Stimulated activated CD4-positive, alpha-beta T cell treated with anti-CD3 and anti-CD28 coated beads, Interleukin-4, amount 100 ng/mL, for 48 hours (primary cell): ENCODE measurements at places on chromosomes 16 and 17.
A peak's percentile ranks its signal among the peaks of the same experiment; 100 is the strongest.

DNA sequence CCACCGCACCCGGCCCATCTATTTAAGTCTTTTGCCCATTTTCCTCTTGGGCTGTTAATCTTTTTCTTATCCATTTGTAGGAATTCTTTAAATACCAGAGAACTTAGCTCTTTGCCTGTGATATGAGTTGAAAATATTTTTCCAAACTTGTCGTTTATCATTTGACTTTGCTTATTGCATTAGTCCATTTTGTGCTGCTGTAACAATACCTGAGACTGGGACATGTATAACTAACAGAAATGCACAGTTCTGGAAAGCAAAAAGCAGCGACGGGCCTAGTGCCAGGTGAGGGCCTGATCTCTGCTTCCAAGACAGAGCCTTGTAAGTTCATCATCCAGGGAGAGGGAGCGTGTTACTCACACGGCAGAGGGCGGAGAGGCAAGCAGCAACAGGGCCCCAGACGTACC lies 25.6 kb upstream of the BHLHA9 start:
- DNase-seq = no peak

GRCh38 chr16:14036889-14037288 lies 34.2 kb upstream of the MRTFB start:
- DNase-seq = no peak

- DNase-seq = peak; percentile 45
Measured at GRCh38 chr17:64306850-64307463, 43.9 kb upstream of the TEX2 start.

- no peak for DNase-seq
Measured at GRCh38 chr17:41500131-41500911, 5.1 kb downstream of the KRT13 start.

- DNase-seq = no peak
Measured at GRCh38 chr17:44773140-44773539, 14.4 kb downstream of the ADAM11 start.

DNA sequence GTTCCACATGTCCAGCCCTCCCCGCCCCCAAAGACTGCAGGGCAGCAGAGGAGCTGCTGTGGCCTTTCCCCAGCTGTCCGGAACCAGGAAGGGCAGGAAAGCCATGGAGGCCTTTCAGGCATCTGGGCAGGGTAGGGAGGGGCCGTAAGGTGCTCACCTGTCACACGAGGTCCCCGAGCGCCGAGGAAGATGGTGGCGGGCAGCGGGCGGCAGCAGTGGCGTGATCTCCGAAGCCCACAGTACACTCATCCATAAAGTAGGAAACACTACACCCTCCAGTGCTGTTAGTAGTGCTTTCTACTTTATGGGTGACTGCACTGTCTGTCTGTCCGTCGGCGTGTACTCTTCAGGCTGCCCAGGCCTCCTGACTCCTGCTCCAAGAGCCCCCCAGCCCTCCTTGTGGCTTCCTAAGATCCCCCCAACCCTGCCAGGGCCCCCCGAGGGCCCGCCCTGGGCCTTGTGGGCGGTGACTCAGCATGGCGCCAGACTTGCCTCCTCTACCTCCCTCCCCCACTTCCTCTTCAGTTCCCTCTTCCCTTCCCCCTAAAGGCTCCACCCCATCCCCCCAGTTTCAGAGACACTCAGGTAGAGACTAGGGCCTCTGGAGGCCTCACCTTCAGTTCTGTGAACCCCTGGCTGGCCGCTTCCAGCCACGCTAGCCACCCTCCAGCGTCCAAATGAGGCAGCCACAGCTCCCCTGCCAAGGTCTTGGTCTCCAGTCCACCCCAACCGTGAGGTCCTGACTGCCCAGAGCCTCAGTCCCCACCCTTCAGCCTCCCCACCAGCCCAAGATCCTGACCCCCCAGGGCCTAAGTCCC lies 2.6 kb upstream of the TSPOAP1 start:
- no peak for DNase-seq

DNA sequence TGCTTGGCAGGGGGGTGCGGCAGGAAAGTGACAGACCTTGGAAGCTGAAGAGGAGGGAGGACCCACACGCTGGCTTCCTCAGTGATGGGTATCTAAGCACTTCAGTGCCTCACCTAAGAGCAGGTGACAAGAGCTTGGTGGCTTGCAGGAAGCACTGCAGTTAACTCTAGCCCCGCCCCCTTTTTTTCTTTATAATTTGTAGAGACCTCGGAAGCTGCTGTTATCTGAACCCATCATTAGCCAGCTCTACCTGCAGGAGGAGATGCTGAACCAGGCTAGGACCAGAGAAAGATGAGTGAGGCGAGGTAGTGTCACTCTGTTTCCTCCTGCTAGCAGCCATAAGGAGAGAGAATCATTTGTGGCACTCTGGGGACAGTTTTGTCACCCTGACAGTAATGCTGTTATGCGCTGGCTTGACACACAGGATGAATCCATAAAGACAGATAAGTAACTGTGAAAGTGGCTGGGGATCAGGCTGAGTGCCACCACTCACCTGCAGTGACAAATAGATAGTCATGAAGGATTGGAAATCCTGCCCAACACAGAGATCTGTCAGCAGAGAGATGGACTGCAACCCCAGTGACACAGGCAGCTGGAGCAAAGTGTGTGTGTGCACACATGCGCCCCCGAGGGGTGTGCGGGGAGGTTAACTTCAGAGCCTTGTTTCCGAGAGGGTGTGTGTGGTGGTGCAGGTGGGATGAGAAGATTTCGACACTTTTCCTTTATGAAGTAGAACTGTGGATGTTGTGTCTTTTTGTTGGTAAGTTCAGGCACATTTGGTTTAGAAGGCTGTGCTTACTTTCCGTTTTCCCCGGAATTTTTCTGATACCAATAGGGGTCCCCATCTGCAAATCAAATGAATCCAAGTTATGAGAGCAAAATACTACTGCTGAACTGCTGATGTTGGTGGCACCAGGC lies 224.0 kb downstream of the IRX3 start:
- no peak for DNase-seq

DNA sequence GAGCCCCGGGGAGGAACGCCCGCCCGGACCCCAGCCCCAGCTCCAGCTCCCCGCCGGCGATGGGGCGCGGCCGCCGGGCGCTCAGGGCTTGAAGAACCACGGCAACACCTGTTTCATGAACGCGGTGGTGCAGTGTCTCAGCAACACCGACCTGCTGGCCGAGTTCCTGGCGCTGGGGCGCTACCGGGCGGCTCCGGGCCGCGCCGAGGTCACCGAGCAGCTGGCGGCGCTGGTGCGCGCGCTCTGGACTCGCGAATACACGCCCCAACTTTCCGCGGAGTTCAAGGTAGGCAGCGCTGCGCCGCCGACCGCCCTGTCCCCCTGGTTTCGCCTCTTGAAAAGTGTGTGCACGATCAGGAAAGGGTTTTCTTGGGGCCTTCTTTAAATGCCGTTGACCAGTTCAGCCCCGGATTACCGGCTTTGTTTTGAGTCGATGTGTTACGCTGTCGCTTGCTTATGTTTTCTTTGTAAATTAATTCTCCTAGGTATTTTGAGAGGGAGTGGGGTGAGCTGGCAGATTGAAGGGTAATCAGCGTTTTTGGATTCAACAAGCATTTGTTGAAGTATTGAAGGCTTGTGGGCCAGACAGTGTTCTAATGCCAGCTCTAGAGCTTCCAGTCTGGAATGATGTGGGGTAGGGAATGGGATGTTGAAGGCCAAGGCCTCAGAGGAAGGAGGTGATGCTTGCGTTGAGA lies 681 bp downstream of the USP43 start:
- DNase-seq = peak; percentile 5

GRCh38 chr17:45137561-45138305 lies 2.2 kb downstream of the ACBD4 start:
- DNase-seq = no peak

DNA sequence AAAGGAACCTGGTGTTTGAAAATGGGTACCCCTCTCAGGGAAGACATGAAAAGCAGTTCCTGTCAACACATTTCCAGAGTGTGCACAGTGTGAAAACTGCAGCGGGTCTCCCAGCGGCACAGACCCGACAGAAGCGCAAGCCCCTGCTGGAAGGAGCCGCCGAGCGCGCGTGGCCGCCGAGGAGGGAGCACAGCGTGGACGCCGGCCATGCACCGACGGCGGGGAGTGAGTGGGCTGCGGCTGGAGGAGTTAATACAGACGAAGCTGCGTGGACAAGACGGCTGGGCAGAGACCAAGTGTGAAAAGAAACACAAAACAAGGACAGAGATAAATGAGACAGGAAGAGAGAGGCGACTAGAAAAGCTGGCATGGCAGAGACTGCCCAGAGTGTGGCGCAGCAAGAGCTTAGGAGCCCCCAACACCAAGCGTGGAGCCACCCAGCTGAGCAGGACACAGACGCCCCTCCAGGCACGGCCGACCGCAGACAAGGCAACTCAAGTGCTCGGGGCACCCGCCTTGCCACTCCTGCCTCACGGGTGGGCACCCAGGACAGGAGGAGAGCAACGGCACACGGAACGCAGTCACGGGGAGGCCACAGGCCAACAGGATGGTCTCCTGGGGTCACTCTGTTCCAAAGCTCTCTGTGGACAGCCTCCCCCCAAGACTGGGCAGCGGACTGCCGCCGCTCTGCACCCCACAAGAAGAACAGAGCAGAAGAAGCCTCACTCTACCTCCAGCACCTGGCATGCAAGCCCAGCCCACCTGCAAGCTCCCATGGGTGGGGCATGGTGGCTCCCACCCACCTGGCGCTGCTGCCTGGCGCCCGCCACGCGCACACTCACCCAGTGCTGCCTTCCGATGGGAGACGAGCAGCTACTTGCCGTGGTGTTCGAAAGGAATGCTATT lies 16.5 kb downstream of the SLC16A3 start:
- DNase-seq = no peak

DNA sequence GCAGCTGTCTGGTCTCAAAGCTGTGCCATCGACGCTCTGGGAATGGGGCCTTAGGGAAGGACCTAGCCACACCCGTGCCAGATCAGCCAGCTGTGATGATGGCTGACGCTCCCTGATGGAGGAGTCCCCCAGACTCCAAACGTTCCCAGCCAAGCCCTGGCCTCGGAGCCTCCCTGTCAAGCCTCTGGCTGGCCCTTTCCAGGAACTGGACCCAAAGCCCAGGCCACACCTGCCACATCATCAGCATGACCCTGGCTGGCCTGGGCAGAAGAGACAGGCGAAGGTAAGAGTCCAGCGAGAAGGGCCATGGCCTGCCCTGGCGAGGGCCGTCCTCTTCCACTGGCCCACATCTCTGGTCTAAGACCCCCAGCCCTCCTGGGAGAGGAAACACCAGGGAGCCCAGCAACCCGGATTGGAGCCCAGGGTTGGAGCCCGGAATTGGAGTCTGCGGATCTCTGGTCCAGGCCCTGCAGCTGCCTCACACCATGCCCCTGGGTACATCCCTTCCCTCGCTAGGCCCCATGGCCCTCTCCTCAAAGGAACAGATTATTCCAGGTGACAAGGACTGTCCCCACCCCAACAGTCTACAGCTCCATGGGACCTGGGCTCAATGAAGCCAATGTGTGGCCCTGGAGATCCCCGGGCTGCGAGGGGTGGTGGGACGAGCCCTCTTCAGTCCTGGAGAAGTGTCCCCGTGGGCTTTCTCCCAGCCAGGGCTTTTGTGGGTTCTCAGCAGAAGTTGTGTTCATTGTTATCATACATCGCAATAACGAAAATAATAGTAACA lies 105.1 kb upstream of the TNRC6C start:
- DNase-seq = no peak

DNA sequence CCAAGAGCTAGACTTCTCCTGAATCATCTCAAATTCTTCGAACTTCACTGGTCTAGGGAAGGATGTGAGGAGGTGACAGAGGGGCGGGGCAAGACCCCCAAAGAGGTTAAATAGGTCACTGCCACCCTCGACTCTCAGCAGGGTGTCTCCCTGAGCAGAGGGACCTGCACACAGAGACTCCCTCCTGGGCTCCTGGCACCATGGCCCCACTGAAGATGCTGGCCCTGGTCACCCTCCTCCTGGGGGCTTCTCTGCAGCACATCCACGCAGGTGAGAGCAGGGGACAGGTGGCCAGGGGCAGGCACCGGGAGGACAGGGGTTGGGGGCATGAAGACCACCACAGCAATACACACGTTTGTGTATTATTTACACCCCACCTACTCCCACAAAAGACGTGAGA lies 9.2 kb downstream of the CCL17 start:
- DNase-seq = no peak

GRCh38 chr16:77790912-77791311 lies 2.5 kb downstream of the VAT1L start:
- DNase-seq = no peak

DNA sequence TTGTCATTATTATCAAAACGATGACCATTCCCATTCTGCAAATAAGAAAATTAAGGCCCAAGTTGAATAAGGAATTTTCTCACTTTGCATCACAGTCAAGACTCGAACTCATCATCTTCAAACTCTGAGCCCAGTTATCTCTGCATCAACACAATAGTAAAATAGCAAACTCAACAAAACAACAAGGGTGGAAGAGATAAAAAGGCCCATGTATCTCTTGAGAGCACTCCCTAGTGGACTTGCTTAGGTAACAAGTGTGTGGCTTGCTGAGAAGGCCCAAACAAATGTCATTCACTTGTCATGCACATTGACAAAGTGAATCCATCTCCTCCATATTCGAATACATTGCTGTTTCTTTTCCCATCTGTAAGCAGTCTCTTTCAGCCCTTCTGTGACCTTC lies 412.0 kb upstream of the MAF start:
- DNase-seq = no peak

DNA sequence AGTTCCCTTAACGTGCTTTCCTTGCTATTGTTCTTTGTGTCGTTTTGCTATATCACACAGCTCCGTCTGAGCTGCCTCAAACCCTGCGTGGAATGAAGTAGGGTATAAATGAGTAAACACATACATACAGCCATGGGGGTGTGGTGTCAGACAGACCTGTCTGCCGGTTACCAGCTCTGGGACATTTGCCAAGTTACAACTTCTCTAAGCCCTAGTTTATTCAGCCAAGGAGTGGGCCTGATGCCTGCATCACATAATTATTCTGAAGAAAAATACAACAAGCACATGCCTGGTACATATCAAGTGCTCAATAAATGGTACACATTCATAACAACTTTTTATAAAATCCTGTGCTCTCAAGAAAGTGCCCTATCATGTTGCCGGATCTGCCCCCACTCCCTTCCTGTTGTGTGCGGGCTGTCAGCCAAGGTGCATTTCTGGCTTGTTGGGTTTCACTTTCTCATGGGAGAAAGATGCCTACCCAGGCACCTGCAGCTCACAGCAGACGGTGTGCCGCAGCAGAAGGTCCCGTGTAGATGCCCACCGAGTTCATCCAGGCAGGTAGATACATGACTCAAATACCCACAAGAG lies 30.5 kb downstream of the SMPD3 start:
- DNase-seq = peak; percentile 46

DNA sequence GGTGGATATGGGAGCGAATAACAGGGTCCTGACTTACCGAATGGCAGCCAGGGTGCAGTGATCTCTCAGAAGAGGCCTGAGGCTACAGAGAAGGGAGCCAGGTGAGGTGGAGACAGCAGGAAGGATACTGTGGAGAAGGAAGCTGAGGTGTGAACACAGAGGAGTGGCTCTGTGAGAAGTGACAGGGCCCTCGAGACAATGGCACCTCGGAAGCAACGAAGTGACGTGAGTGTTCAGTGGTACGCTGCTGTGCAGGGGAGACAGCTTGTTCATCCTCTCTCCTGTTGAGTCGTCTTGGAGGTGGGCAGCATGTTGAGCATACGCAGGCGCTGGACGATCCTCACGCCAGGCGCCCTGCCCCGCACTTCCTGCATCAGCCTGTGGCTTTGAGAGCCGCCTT lies 390.3 kb downstream of the CPPED1 start:
- no peak for DNase-seq

- no peak for DNase-seq
Measured at GRCh38 chr17:61454381-61455323, 2.4 kb downstream of the TBX4 start.

GRCh38 chr17:57481910-57482391 lies 225.6 kb downstream of the MSI2 start:
- DNase-seq = no peak
